NCI-H146 (cell line): ENCODE measurements at places on chromosomes 11 and 22.

DNA sequence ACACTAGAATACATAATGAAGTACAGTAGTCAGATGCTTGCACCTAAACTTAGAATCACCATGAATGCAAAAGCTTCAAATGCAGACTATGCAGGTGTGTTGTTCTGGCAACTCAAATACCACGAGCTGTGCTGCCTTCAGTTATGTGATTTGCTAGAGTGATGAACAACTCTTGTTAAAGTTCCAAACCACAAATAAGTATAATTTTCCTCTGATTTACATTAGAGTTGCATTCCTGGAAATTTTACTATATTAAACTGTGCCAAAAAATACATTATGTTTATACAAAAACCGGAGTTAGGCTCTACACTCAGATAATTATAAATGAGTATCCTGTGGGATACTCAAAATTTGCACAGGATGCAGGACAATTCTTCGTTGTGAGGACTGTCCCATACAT lies 3.0 kb downstream of the TMEM218 start:
- DNase-seq, result no peak

DNA sequence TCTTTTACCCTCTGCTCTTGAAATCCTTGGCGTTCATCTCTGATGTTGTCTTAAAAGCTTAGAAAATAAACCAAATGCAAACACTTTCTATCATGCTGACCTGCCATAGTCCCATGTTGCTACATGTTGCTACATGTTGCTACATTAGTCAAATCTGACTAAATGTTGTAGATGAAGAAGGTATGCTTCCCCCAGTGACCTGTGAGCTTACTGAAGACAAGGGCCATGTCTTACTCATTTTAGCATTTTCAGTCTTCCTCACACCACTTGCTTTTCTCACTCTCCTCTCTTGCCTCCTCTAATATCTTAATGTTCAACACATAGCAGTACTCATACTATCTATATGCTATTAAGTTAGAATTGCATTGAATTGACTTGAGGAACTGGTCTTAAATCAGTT lies 346.4 kb upstream of the MTNR1B start:
- no peak for DNase-seq

DNA sequence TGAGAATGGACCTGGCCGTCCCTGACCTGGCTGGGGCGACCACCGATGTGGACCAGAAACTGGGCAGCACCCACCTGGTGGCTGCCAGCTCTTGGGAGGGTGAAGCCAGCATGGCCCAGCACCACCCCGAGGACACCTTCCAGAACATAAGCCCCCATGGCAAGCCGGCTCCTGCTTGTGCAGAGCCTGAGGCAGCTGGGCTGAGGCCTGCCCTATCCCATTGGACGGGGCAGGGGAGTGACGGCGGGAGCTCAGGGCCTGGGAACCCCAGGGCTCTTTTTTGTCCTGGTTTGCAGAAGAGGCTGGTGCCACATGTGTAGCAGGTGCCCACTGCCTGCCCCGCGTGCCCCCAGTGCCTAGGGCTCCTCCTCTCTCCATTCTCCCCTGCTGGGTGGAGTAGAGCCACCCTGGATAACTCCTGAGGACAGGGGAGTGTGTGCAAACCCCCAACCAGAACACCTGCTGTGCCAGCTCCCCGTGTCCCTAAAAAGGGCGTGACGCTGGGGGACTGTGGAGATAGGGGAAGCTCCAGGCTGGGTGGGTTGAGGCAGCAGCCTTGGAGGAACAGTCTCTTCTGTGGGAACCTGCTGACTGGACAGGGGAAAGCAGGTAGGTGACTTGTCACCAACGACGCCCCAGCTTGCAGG lies 11.9 kb downstream of the DUSP8 start:
- DNase-seq, result no peak

DNA sequence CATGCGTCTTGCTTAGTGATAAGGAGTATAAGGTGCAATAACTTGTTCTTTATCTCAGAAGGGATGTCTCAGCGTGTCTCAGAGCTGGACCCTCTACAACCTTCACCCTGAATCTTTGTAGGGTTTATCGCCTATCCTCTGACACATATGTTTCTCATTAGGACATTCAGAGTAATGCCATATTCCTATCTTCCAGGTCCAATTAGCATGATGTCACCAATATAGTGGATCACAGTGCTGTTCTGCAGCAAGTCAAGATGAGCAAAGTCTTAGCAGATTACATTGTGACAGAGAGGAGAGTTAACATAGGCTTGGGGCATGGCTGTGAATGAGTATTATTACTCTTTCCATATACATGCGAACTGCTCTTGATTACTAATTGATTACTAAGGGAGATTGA lies 110.3 kb upstream of the CLPB start:
- DNase-seq, result no peak

- no peak for DNase-seq
Measured at GRCh38 chr11:112748713-112749543, 212.3 kb upstream of the NCAM1 start.

GRCh38 chr11:57055744-57056143 lies 67.0 kb downstream of the OR5AK2 start:
- no peak for DNase-seq

DNA sequence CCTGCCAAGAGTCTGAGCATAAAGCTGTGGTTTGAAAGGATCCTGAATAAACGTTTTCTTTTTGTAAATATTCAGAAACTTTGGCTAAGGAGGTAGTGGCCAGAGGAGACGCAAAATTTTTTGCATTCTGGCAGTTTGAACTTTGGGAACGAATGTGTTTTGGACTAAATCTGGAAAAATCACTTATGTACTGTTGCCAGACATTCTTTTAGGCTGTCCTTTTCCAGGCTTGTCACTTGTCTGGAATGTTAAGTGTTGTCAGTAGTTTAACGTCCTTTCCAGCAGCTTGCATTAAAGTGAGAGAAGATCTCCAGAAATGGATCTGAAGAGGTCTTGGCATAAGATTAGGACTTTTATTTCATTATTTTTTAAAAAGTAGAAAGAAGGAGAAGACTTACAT lies 18.5 kb downstream of the SPECC1L start:
- DNase-seq, result no peak

DNA sequence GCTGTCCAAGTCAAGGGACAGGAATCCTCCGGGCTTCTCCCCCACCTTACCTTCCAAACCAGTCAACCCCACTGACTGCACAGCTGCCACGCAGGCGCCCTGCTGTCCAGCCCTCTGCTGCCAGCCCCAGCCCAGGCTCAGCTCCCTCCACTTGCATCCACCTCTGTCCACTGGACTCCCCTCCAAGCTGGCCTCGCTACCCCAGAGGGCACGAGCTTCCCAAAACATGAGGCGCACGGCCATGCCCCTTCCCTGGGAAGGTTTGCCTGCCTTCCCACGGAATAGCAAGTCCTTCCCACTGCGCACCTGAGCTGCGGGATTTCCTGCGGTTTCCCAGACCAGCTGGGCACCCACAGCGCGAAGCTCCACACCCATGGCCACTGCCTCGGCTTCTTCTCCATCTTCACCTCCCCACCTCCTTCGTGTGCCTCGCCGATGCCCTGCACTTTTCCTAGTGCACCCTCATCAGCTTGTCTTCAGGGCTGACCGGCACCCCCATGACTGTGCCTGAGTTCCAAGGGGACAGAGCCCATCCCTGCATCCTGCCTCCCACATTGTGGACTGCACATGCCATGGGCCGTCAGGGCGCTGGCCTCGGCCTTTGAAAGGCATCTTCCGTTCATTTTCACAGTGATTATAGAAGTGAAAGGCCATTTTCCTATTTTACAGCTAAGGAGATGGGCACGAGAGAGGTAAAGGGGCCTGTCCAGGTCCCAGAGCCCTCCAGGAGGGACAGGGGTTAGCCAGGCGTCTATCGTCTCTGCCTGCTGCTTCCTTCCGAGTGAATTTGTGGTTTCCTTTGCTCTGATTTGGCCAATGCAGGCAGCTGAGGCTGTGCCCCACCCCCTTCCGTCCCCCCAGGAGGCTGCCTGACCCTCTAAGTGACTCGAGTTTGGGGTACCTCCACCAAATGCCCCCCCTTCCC lies 16.4 kb downstream of the IFITM10 start:
- DNase-seq, result no peak

DNA sequence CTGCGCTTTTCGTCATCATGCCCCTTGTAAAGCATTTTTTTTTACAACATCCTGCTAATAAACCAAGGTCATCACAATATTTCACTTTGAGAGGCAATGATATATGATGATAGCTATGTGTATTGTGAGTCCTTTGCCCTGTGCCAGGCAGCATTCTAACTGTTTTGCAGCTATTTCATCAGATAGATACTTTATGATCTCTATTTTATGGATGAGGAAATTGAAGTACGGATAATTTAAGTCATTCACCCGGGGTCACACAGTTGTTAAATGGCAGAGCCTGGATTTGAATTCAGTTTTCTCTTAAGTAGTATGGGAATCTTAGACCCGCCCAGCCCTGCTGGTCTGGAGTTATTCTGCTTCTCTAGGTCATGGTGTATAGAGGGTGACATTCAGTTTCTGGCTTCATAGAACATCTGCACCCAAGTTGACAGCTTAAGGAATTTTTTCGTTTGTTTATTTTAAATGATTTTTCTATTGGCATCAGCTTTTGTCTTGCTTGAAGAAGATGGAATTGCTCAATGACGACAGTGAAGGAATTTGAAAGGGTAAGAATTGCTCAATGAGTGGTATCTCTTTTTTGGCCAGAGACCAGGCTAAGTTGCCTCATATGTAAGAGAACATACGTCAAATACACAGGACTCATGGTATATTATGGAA lies 926 bp downstream of the PRR5L start:
- DNase-seq, result no peak
